ENCODE measurements at places on chromosomes 12 and 14.

- DNase-seq: no peak
Measured at GRCh38 chr12:112762753-112763152, 28.8 kb upstream of the RPH3A start.

DNA sequence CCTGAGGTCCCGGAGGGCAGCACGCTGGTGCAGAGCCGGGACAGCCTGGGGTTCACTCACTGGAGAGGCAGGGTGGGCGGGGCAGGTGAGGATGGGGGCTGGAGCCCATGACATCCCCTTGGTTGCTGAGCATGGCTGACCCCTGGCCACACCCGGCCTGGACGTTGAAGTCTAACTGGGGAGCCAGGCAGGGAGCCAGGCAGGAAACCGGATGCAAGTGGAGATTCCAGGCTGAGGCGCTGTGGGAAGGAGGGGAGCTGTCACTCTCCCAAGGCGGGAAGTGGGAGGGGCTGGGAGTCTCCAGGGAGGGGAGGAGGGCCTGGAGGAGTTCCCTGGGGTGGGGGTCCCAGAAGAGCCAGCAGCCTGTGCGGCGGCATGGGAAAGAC, 7.7 kb upstream of the INF2 start:
- no peak for DNase-seq

GRCh38 chr14:69226736-69227135, 33.2 kb upstream of the GALNT16 start:
- no peak for DNase-seq

DNA sequence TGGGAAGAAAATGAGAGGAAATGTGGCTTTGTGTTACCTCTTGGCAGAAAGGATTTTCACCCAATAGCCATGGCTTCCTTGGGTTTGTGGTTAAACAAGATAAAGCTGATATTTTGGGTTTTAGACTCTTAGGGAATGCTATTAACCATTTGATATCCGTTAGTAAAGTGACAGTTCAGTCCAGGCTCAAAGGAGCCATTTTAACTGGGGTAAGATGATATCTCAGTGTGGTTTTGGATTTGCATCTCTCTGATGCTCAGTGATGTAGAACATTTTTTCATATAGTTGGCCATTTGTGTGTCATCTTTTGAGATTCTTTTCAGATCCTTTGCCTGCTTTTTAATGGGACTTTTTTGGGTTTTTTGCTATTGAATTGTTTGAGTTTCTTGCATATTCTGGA, 30.1 kb downstream of the IFT43 start:
- DNase-seq: no peak

GRCh38 chr14:92704036-92704804, 44.2 kb downstream of the LGMN start:
- no peak for DNase-seq

DNA sequence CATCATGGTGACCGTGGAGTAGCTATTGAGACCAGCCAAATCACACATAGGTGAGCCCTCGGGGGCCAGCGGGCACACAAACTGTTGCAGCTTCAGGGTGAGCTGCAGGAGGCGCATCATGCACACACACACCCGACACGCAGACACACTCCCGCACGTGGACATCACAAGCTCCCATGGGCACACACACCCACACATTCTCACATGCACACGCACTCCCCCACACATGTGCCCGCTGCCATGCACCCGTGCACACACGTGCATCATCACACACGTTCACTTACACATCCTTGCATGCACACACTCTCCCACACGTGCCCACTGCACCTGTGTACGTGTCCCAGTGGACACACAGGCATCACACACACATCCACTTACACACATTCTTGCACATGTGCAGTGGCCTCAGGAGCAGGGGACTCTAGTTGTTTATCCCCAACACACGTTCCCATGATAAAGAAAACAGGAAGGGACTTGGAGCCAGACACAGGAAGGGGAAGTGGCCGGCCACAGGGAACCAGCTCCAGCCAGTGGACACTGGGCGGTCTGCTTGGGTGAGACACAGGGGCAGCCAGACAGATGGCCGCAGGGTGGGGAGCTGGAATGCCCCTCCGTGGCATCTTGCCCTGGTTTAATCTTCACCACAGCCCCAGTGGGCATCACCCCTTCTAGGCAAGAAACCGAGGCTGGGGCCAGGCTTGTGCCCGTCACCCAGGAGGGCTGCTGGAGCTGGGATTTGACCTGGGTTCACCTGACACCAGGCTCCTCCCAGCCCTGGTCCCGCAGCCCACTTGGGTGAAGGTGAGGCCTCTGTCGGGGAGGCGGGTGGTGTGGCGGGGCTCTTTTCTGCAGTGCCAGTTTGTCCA, 49.7 kb downstream of the CYP46A1 start:
- no peak for DNase-seq

DNA sequence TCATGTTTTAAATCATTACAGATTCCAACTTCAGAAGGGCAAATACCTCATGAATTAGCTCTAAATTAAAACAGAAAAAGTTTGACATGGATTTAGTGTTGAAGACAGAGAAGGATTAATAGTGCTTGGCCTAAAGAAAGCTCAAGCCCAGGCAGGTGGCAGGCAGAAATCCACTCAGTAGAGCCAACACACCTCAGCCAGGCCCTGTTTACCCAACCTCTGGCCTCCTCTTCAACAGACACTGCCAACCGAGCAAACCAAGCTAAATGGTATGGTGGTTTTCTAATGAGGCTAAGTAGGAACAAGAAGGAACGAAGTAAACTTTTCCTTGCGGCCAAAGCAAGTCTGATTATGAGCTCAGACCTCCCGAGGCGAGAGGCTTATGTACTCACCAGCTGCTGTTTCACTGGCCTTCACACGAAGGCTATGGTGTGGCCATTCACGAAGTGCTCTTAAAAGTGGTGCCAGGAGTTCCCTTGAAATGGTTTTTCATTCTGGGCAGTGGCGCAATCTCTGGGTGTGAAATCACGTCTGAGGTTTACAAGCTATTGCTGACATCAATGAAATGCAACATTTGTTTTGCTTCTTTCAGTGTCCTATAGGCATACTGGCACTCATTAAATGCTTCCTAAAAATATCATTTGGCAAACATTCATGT, 124.1 kb upstream of the LGR5 start:
- no peak for DNase-seq

DNA sequence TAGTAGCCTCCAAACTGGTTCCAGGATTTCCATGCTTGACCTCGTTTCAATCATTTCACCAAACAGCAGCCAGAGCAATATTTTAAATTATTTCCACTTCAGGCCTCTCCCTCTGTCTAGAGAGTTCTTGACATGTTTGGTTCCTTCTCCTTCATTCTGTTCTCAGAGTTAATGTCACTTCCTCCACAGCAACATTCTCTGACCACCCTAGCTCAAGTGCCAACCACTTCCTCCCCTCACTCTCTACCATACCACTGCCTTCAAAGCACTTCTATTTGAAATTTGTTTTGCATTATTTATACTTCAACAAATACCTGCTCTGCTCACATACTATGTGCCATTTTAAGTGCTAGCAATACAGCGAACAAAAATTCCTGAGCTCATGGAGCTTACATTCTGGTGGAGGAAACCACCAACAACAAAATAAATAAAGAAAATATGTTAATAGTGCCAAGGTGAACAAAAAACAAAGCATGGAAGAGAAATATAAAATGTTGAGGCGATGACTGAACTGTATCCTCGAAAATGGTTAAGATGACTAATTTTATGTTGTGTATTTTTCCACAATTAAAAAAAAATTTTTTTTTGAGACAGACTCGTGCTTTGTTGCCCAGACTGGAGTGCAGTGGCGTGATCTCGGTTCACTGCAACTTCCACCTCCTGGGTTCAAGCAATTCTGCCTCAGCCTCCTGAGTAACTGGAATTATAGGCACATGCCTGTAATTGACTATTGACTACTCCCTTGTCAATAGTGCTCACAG, 17.3 kb downstream of the BAZ1A start:
- DNase-seq: peak; percentile 69

- DNase-seq: no peak
Measured at GRCh38 chr12:131370791-131371347, 340.0 kb upstream of the SFSWAP start.

DNA sequence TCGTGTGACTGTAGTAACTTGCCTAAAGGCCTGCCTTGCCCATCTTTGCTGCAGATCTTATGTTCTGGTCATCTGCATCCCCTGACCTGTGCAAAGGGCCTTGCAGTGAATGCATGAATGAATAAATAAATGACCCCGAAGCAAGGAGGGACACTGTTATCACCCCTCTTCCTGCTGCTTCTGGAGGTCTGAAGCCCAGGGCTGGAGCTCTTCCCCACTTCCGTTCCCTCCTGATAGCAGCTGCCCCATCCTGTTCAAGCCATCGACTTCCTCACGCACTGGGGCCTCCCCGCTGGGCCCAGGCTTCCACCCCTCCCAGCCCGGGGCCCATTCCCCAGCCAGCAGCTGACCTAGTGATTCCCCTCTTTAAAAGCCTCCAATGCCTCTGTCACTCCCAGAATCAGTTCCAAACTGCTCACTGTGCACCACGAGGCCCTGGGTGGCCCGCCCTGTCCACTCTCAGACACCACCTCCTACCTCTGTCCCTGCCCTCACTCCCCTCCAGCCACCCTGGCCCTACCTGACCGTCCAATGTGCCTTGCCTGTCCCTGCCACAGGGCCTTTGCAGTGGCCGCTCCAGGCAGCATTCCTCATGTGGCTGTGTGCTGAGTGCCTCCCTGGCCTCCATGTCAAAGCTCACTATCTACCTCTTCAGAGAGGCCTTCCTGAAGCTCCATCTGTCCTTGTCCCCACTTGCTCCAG, 78.6 kb downstream of the SCARB1 start:
- DNase-seq: no peak

DNA sequence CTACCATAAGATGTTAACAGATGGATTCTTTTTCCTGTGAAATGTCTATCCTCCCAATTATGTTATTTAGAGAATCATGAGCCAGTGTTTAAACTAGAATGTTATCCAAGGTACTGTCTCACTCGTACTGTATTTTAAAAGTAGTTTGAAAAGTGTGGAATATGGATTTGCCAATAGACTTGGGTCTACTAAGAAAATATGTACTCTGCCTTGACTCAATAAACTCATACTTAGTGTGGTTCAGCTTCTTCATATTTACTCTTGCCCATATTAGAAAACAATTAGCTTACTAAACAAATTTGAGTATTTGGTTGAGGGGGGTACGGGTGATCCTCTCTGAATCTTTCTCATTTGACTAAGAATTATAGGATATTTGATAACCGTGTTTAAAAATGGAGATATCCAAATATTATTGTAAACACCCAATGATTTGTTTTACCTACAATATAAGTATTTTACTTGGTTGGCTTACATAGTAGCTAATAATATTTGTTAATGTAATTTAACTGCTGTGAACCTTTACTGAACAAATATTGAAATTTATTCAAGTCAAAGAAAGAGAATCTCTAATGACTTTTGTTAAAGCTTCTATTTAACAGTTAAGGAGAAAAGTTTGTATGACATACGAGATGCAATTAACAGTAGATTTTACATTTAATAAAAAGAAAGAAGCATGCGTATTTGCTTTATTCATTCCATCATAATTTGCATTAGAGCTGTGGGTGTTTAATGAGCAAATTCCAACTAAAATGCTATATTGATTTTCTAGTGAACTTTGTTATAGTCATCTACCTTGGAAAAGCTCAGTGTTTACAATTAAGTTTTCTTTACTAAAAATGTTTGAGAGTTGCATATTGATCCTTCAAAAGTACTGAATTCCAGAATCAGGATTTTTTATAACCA, 81.2 kb downstream of the MIPOL1 start:
- DNase-seq: no peak

- DNase-seq: no peak
Measured at GRCh38 chr12:106894774-106895173, 60.9 kb upstream of the TMEM263 start.

GRCh38 chr12:26471560-26471959, 276.2 kb downstream of the SSPN start:
- peak; percentile 78 for DNase-seq

DNA sequence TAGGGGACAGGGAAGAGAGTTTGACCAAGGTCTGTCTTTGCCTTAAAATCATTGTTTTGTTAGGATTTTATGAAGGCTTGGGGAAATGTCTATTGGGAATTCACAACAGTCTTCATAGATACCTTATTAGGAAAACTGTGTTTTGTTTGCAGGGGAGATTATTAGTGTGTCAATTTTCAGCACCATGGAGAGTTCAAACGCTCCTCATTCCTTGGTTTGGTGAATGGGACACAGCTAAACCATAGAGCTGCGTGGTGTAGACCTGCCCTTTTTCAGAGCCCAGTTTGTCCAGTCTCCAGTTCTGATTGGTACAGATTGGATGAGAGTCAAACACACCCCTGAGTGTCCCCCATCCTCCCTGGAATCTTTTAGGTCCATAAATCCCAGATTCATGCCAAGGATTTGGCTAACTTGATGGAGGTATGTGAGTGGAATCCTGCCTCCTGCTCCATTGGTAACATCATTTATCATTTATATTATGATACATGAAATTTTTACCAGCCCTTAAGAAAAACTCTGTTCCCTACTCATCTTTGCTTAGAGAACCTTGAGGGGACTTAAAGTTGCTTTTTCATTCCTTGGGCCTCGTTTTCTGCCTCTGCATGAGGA, 12.0 kb downstream of the NGDN start:
- no peak for DNase-seq

DNA sequence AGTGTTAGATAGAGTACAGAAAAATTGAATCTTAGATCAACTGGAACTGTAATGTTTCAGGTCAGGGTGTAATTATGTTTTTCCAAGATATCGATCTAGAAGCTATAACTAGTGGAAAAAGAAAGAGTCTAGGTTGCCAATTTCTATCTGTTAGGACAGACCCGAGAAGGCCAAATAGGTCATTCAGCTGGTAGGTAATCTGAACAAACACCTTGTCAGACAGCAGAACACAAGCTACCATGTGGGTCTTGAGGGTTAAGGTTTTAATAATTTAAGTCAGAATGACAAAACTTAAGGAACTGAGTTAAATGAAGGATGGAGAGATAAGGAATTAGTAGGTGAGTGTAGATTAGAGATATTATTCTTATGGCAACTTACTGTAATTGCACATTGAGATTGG, 44.9 kb upstream of the KCNMB4 start:
- DNase-seq: no peak

DNA sequence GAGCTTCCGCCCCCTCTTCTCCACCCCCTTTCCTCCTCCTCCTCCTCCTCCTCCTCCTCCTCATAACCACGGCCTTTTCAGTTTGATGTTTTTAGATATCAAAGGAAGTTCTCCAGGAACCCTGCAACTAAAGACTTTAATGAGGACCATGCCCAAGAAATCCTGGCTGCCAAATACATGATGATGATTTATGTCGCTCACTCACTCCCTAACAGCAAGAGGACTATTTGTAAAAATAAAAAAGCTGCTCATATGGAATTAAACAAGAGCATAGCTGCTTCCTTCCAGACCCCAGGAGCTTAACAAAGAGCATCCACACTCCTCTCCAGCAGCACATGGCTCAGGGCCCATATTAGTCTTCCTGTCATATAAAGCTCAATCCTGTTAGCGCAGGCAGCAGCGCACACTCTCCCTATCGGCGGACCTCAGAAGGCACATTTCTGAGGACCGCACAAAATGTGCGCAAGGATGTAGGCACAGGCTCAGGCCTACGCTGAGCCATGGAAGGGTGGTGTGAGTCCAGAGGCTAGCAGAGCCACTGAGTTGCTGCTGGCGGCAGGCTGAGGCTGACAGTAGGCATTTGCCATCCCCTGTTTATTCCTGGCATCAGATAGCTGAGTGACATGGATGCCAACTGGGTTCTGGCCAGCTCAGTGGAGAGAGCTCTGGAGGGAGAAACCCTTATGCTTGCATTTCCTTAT, 232.8 kb downstream of the MSRB3 start:
- DNase-seq: no peak
